ENCODE measurements at places on chromosomes 1 and 21.

GRCh38 chr1:77434967-77435366, 153.1 kb downstream of the AK5 start:
- DNase-seq: no peak

- DNase-seq: no peak
Measured at GRCh38 chr21:45417256-45417950, 12.4 kb downstream of the COL18A1 start.

- no peak for DNase-seq
Measured at GRCh38 chr1:47968556-47968888, 28.7 kb downstream of the TRABD2B start.

- no peak for DNase-seq
Measured at GRCh38 chr1:22217811-22218460, 75.0 kb upstream of the WNT4 start.
